ENCODE measurements at places on chromosomes 6 and 20. TPM values are rescaled to one million over a fixed set of nuclear protein-coding genes. Genes with fewer than 3 reads are reported as not detected.

The RAET1L gene
- 30.4 TPM for total RNA-seq

The PAX1 gene
- not detected for total RNA-seq

The IRF4 gene
- 1.1 TPM for total RNA-seq

The PROCR gene
- 8.1 TPM for total RNA-seq

The RPS6KA2 gene
- 17.1 TPM for total RNA-seq

The RIPOR3 gene
- 1.2 TPM for total RNA-seq

The ISM1 gene
- total RNA-seq = 1.7 TPM

The CAGE1 gene
- total RNA-seq = 0.28 TPM

The SPTLC3 gene
- total RNA-seq = 9.0 TPM

The NFKBIL1 gene
- total RNA-seq = 13.9 TPM

The NRN1 gene
- total RNA-seq = 1.6 TPM

The C6orf141 gene
- total RNA-seq = 9.3 TPM

Data from esophagus mucosa (tissue), 1 donor.